ENCODE measurements at places on chromosomes 6 and 20.

DNA sequence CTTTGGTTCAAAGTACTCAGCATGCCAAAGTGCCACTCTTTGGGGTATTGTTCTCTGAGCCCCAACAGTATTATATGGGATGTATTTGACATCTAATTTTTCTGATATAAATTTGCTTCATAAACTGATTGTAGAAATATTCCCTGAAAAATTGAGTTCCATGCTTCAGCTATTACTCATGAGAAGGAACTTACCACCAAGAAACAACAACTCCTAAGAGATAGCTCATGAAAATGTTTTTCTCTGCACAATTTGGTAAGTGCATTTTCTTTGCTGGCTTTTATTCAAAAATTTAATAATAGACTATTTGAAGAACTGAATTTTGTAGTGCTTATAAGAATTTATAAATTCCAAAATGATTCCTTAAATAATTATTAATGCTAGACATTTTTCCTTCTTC is 12.8 kb upstream of the TPD52L1 start:
- no peak for DNase-seq

GRCh38 chr20:20076297-20077065 is 24.1 kb downstream of the CFAP61 start:
- DNase-seq: no peak

- no peak for DNase-seq
These were observed 10.0 kb downstream of the ENTPD6 start for GRCh38 chr20:25205277-25206062.

DNA sequence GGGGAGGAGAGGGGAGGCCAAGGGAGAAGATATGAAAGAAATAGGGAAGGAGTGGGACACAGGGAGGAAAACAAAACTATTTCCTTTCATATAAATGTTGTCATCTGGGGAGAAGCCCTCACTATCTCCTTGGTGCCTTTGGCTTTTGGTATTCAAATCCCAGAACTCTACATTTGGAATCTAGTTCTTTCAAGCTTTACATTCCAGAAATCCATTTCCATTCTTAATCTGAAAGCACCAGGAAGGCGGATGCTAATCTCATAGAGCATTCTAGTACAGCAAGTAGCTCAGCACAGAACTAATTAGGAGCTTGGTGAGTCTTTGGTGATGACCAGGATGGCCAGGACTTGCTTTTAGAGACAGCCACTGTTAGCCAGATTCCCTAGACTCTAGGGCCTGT is 177.9 kb downstream of the KIF16B start:
- DNase-seq: no peak

DNA sequence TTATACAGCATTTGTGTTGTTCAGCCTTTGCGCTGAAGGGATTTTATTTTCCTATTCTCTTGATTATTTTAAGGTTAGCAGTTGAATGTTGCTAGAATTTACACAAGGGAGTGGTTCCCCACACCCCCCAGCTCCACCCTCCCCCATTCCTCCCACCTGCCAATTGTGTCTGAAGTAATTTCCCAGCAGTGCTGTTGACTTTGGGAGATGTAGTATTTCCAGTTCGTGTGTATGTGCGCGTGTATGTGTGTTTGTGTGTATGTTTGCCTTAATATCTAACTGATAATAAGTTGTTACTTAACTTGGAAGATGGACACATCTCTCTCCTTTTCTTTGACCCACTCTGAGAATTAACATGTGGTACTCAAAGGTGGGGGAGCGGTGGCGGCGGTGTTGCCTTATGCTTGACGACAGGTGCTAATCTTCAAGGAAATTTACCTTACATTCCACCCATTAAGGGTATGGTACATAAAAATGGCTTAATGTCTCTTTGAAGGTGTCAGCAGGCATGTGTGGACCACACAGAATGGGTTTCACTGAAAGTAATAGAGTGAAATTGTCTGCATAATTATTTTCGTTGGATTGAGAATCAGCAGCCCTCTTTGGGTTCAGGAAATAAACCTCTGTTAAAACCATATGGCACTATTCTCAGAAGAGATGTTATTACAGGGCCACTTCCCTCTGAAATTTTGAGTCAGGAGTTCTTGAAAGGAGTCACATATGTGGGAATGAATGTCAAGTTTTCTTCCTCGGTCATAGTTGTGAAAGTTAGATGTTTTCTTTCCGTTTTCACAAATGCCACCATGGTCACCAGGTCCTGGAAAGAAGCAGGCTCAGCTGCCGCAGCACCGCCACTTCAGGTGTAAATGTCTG is 95.6 kb upstream of the SUPT3H start:
- no peak for DNase-seq

Measured in NCI-H1417 treated with DMSO at 0.1 percent for 48 hours (cell line).